Fibroblast of skin of right biceps (primary cell): ENCODE measurements at places on chromosomes 1 and 21.

GRCh38 chr1:184118046-184118445 is 66.5 kb downstream of the TSEN15 start:
- DNase-seq, result peak; percentile 99

- no peak for DNase-seq
Measured at GRCh38 chr1:91400133-91400725, 4.4 kb downstream of the HFM1 start.

- no peak for DNase-seq
Measured at GRCh38 chr21:41827951-41828883, 50.9 kb downstream of the PRDM15 start.

- no peak for DNase-seq
Measured at GRCh38 chr1:150888727-150889126, 1.8 kb downstream of the CTXND2 start.

- no peak for DNase-seq
Measured at GRCh38 chr1:90143591-90143990, 148.7 kb downstream of the ZNF326 start.

GRCh38 chr1:203858055-203858454 is 3.3 kb upstream of the SNRPE start:
- peak; percentile 89 for DNase-seq

- DNase-seq, result no peak
Measured at GRCh38 chr21:34042735-34043134, 30.6 kb upstream of the MRPS6 start.

DNA sequence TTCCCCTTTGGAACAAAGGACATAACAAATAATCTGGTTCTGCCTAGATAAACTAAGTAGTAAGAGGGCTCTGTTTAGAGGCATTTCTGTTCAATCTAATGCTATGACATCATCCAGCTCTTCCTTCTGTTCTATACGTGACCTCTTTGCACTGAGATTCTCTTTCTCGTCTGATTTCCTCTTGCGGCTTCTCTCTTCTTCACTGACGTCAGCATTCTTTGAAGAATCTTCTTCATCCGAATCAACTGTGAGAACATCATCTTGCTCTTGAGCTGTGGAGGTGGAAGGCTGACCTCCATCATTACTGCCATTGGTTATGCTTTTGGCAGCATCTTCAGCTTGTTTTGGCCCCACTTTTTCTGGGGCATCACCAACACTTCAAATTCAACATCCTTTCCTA is 130.4 kb downstream of the HS2ST1 start:
- DNase-seq, result peak; percentile 4

GRCh38 chr1:27940297-27940696 is 5.5 kb downstream of the SMPDL3B start:
- peak; percentile 27 for DNase-seq

DNA sequence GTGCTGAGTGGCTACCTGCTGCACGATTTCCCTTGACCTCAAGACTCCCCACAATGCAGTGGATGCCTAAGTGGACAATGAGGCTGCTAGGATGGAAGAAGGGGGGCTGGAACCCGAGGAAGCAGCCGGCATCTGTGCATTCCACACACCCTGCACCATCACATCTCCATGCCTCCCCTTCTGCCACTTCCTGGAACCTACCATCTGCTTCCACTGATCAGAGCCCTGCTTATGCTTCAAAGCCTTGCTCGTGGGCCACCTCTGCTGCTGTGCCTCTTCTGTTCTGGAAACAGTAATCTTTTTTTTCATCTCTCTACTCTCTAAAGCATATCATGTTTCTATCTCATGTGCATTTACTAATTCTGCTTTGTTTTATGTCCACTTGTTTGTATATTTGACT is 66.2 kb upstream of the WDR26 start:
- no peak for DNase-seq

DNA sequence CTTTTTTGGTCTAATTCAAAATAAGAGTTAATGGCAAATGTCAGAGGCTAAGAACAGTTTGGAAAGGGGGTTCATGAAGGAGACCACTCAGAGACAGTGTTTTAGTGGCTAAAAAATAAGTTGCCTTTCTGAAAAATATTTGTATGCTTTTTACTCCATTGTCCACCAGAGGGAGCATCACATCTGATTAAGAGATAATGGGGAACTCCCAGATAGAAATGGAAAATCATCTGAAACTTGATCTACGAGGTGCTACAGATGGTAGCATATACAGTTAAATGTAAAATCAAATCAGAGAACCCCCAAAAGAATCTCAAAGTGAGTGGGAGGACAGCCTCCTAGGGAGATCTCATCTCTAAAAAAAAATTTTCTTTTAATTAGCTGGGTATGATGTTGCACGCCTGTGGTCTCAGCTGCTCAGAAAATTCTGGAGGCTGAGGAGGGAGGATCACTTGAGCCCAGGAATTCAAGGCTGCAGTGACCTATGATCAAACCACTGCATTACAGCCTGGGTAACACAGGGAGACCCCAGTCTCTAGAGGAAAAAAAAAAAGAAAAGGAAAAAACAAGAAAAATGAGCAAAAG is 9.7 kb downstream of the SMYD3 start:
- DNase-seq, result peak; percentile 72

- DNase-seq, result no peak
Measured at GRCh38 chr1:221069178-221069903, 190.1 kb downstream of the HLX start.

- peak; percentile 62 for DNase-seq
Measured at GRCh38 chr21:28822486-28823335, 170.0 kb downstream of the LTN1 start.

DNA sequence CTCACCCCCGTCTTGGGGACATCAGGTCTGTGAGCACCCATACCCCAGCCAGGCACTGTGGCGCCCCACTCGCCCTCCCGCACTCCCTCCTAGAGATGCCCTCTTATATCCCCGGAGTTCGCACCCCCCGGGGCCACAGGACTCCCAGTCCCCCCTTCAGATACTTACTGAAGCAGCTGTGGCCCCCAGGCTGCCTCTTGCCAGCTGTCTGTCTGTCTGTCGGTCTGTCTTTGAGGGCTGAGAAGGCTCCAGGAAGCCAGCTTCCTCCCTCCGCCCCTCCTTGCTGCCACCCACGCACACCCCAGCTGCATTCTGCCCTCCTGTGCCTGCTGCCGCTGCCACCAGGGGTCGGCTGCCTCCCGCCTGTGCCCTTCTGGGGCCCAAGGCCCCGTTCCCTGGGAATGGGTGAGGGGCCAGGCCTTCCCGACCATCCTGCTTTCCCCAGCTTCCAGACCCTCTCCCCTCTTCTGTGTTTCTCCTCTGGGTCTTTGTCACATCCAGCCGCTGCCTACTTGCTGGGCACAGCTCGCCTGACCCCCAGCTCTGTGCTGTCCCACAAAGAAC is at the start of gene PTPN7:
PTPN7 (minus strand) TSS at position 226 of the 564 bp plus-strand sequence. CDS start 1,200 bp downstream, outside the sequence.
- DNase-seq, result no peak

GRCh38 chr1:200072636-200073285 is 45.3 kb downstream of the NR5A2 start:
- no peak for DNase-seq

DNA sequence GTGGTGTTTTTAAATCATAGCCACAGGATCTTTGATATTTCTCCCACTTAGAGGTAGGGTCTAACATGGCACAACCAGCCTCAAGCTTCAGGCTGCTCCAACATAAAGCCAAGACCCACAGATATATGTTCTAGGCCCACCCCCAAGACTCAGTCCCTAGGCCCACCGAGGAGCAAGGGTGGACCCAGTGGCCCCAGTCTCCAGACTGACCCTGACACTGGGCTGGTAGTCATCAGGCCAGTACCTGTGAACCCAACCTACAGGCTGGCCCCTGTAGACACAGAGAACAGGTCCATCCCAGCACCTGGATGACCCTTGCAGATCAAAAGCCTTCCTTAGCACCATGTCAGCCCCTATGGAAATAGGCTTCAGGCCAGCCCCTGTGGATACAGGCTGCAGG is 60.5 kb downstream of the NEGR1 start:
- no peak for DNase-seq

GRCh38 chr1:3115275-3116149 is 46.5 kb downstream of the PRDM16 start:
- no peak for DNase-seq

DNA sequence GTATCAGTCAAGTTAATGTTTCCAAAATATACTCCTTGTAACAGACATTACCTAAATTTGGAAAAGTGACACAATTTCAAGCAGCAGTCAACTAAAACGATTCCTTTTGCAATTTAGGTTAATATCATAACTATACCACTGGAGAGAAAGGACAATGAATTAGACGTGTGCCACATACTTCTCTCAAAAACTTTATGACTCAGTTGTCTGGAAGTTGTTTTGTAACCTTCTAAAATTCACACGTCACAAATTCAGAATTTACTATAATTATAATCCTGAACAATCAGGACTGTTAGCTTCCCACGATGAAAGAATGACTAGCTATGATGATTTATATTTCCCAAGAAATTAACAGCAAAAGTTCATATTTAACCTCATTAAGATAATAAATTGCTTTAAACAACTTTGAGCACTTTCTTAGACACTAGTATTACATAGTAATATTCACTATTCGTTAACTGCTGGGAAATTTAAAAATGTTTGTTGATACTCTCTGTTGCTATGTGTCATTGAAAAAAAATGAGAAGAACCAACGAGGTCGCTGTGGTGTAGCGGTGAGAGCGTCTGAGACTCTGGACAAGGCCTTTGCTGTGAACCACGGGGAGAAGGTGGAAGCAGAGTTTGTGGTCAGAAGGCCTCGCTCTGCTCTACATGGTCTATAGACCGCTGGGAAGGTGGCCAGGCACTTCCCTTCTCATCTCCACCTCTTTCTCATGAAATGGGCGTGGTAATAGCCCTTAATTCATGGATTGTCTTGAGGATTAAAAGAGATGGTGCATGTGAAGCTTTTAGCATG is 27.9 kb upstream of the BATF3 start:
- peak; percentile 75 for DNase-seq

GRCh38 chr1:96333522-96334235 is 387.9 kb upstream of the PTBP2 start:
- no peak for DNase-seq

DNA sequence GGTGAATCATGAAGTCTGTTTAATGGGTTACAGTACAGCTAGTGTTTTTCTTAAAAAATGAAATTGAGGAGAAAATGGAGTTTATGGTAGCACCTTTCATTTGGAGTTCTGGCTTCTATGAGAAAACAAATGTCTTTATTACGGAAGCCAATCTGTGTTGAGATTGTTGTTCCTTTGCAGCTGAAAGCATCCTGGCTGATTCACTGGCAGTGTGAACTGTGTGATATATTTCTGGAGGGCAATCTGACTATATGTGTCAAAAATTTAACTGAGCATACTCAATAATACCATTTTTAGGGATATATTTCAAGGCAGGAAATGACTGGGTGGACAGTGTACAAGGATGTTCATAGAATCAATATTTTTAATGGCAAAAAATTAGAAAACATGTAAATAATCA is 46.6 kb upstream of the LYST start:
- DNase-seq, result peak; percentile 68

GRCh38 chr1:223227031-223227430 is 84.0 kb upstream of the TLR5 start:
- no peak for DNase-seq

DNA sequence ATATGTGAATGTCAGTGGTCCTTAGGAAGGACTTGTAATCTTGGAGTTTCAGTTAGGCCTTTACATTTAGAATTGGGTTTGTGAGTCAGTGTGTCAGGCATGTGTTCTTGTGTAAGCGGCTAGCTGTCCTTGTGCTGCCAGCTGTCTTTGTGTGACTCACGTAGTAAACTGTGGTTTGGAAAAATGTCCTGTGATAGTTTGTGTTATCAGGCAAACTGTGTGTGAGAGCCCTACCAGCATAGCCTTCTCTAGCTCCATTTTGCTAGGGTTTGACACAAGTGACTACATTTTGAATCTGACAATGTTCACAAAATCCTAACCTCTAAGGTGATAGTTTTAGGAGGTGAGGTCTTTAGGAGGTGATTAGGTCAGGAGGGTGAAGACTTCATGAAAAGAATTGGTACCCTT is 6.9 kb upstream of the SLC35D1 start:
- peak; percentile 98 for DNase-seq

- no peak for DNase-seq
Measured at GRCh38 chr1:182851825-182852224, 12.7 kb downstream of the DHX9 start.

DNA sequence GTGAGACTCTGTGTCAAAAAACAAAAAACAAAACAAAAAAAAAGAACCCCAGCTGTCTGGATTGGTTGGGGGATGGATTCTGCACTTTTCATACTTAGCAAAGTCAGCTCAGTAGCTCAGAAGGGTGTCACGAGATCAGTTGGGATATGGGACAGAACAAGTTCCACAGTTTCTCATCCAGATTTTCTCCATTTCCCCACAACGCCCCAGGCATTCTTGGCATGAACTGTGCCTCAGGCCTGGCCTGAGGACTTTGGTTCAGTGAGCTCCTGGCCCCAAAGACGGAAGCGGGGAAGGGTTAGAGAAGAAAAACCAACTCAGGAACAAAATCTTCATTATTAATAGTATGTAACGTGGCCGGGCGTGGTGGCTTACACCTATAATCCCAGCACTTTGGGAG is 1.9 kb downstream of the AKR7A2 start:
- no peak for DNase-seq

DNA sequence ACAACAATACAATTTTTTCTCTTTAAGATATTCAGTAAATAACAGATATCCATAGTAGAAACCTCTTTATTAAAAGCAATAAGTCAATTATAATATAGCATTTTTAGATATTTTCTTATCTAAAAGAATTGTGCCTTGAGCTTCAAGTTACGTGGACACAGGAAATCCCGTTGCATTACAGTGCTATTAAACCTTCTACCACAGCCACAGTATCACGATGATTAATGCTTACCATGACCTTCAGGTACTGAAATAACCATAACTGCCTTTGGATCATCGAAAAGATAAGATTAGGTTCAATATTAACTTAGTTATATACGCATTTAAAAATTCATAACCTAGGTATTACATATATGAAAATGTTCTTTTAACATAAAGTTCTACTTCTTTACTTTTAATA is 17.9 kb downstream of the B3GALNT2 start:
- DNase-seq, result no peak

GRCh38 chr1:59079434-59080140 is 217.3 kb upstream of the FGGY start:
- peak; percentile 54 for DNase-seq

GRCh38 chr1:10146391-10146790 is 64.0 kb upstream of the KIF1B start:
- no peak for DNase-seq

DNA sequence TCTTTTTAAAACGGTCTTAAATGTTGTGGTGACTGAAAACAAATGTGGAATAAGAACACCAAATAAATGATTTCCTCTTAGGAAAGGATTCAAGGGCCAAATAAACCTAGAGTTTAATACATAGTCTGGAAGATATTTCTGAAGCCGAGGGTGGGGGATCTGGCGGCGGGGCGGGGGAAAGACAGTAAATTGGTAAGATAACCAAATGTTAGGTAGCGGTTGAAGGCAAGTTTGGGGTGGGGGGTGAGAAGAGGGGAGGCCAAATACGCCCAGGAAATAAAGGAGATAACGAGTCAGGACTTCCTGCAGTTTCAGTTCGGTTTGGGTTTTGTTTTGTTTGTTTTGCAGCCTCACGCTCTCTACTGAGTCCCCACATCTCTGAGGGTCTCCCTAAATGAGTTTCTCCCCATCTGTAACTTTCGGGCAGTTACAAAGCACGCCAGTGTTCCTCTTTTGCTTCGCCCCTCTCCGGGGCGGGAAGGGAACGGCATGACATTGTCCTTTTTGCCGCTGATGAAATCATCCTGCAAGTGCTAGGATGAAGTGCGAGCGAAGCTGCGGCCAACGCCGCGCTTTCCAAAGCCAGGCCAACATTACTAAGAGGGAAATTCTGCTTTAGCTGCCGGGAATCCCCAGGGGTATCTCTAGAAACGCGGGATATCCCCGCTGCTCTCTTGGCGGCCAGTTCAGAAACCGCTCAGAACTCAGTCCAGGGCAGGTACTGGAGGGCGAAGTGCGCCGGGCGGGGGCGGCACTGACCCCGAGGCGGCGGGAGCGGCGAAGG is 844 bp downstream of the NIBAN1 start:
- DNase-seq, result peak; percentile 81
